ENCODE measurements at places on chromosomes 4 and X. TPM values are rescaled to one million over a fixed set of nuclear protein-coding genes. Genes with fewer than 3 reads are reported as not detected.

Gene GAGE12D
- not detected for total RNA-seq

Gene SSX2
- not detected for total RNA-seq

Gene NALF2
- total RNA-seq: not detected

Gene SNCA
- 73.7 TPM for total RNA-seq

Gene MAGEA9B
- not detected for total RNA-seq

Gene SCOC
- total RNA-seq: 44.6 TPM

Gene PAGE2B
- not detected for total RNA-seq

Gene RGN
- 0.60 TPM for total RNA-seq

GRCh38 chr4:151603377-151603776 is 157.4 kb downstream of the GATB start:
- H3K4me3 ChIP-seq: no peak overlapping the region
- H3K36me3 ChIP-seq: no peaks in the 10 kb centered on the region
- DNase-seq: no peak
- no peaks in the 10 kb centered on the region for H3K27me3 ChIP-seq
- H3K27ac ChIP-seq: no peak overlapping the region
- H3K4me1 ChIP-seq: no peaks in the 10 kb centered on the region

DNA sequence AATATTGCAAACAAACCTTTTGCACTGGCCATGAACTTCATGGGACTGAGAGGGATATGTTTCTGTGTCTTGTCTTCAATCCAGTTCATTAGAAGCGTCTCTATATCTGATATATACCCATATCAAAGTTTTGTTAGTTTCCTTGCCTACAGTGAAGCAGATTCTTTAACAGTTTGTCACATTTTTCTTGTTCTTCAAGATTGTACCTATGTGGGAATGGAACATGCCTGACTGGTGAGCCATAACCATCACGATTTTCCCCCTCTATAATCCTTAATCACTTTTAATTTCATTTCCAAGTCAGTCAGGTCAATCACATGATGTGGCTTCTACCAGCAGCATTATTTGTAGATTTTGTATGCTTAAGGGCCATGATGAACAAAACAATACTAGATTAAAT is 197.1 kb upstream of the PDE5A start:
- H3K27ac ChIP-seq: no peak overlapping the region
- H3K36me3 ChIP-seq: no peaks in the 10 kb centered on the region
- no peak overlapping the region for H3K4me3 ChIP-seq
- H3K4me1 ChIP-seq: no peaks in the 10 kb centered on the region
- DNase-seq: no peak
- no peaks in the 10 kb centered on the region for H3K27me3 ChIP-seq

- no peak for DNase-seq
- no peaks in the 10 kb centered on the region for H3K27me3 ChIP-seq
- no peak overlapping the region for H3K4me3 ChIP-seq
- H3K4me1 ChIP-seq: no peaks in the 10 kb centered on the region
- H3K27ac ChIP-seq: no peak overlapping the region
Measured at GRCh38 chrX:857376-857775, 226.8 kb downstream of the SHOX start.

- no peaks in the 10 kb centered on the region for H3K27me3 ChIP-seq
- no peak for DNase-seq
- H3K4me3 ChIP-seq: peak overlapping the region; percentile 23
- no peak overlapping the region for H3K27ac ChIP-seq
- H3K4me1 ChIP-seq: peaks cover 4% of the 10 kb centered on the region
- H3K36me3 ChIP-seq: no peaks in the 10 kb centered on the region
Measured at GRCh38 chr4:80266902-80267380, 477 bp downstream of the FGF5 start.

DNA sequence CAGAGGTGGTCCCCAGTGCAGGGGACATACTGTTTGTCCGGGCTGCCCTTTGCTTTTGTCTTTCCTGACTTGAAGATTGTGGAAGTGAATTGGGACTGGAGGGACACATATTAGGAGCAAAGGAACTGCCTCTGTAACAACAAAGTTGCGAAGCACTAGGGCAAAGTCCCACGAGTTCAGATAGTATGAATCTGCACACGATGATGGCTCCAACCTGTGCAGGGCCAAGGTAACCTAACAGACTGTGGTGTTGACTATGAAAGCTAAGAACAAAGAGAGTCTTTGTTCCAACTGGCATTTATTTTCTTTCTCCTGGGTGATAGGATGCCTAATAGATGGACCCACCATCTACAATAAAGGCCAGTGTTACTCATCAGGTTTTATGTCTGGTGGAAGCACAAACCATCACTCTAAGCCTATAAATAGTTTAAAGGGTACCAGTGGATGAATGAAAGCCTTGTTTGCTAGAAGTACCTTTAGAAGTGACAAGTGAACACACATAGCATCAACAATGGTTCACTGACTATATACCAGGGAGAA is 71.8 kb downstream of the TMA16 start:
- DNase-seq: no peak
- no peaks in the 10 kb centered on the region for H3K36me3 ChIP-seq
- H3K27ac ChIP-seq: no peak overlapping the region
- no peaks in the 10 kb centered on the region for H3K4me1 ChIP-seq

DNA sequence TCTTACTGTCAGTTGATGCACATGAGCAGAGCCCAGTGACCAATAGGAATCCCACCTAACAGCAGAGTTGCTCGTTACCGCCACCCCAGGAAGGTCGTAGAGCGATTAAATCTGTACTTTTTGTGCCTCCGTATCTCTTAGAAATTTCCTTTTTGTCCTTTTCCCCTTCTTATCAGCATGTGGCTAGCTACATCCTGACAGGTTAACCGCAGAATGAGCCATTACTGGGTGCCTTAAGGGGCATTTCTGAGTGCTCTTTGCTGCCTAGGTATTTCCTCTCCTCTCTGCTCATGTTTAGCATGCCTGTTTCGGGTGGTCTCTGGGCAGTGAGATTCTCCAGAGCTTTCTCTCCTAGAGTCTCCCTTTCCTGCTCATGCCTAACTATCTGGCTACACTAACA is 530.5 kb downstream of the FAM133A start:
- H3K27me3 ChIP-seq: no peaks in the 10 kb centered on the region
- no peak overlapping the region for H3K4me3 ChIP-seq
- H3K27ac ChIP-seq: no peak overlapping the region
- H3K36me3 ChIP-seq: no peaks in the 10 kb centered on the region
- DNase-seq: no peak

GRCh38 chrX:123336666-123337065 is 152.6 kb downstream of the GRIA3 start:
- H3K36me3 ChIP-seq: no peaks in the 10 kb centered on the region
- H3K4me3 ChIP-seq: no peak overlapping the region
- H3K27me3 ChIP-seq: no peaks in the 10 kb centered on the region
- no peaks in the 10 kb centered on the region for H3K4me1 ChIP-seq
- DNase-seq: no peak

- no peaks in the 10 kb centered on the region for H3K27me3 ChIP-seq
- H3K4me3 ChIP-seq: peak overlapping the region; percentile 80
- H3K27ac ChIP-seq: peak overlapping the region; percentile 95
Measured at GRCh38 chrX:54042609-54043021, 1.7 kb downstream of the PHF8 start.

DNA sequence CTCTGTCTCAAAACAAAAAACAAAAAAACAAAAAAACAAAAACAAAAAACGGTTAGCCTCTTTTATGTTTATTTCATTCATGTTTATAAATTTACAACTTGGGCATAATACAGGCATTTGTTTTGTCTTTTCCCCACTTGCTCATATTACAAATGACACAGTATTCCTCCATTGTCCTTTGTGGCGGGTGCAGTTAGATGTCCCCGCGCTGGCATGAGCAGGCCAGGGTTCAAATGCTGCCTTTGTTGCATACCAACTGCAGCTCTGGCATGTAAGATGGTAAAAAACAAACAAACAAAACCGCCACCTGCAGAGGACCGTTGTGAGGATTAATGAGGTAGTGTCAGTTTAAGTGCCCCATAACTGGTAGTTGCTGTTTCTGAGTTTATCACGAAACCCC is 16.1 kb upstream of the HPF1 start:
- H3K4me3 ChIP-seq: no peak overlapping the region
- no peaks in the 10 kb centered on the region for H3K4me1 ChIP-seq
- no peaks in the 10 kb centered on the region for H3K36me3 ChIP-seq
- no peak for DNase-seq
- no peak overlapping the region for H3K27ac ChIP-seq
- no peaks in the 10 kb centered on the region for H3K27me3 ChIP-seq

GRCh38 chr4:106594291-106594952 is 225.8 kb upstream of the GIMD1 start:
- H3K36me3 ChIP-seq: no peaks in the 10 kb centered on the region
- DNase-seq: no peak
- no peak overlapping the region for H3K27ac ChIP-seq
- no peak overlapping the region for H3K4me3 ChIP-seq

DNA sequence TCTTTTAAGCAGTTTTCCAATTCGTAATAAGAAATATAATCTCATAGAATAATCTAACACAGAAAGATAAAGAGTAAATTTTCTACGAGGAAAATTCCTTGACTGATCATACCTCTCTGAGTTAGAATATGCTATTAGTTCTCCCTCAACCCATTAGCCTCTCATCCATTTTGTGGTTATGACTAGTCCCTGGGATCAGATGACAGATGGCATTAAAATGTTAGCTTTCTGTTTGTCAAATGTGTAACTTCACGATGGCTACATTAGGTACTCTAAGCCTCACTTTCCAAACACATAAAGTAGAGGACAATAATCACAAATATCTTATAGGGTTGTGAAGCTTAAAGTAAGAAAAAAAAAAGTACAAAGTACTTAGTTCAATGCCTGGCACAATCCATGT is 112.2 kb downstream of the ZAR1 start:
- no peaks in the 10 kb centered on the region for H3K27me3 ChIP-seq
- no peak overlapping the region for H3K27ac ChIP-seq
- H3K36me3 ChIP-seq: peaks cover 11% of the 10 kb centered on the region
- H3K4me3 ChIP-seq: no peak overlapping the region
- H3K4me1 ChIP-seq: no peaks in the 10 kb centered on the region

DNA sequence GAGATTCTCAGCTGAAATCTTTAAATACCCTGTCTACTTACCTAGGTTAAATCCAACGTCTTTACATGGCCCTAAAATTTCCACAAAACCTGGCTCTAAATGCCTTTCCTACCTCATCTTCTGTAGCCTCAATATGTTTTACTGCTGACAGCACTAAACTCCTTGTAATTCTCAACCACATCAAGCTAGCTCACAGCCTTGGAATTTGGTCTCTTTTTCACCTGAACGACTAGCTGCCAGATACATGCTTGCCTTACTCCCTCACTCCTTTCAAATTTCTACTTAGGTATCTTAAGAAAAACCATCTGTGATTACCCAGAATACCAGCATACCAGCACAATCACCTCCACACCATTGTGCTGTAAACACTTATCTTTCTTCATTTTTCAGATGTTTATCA is 635.6 kb upstream of the PCDH10 start:
- H3K36me3 ChIP-seq: no peaks in the 10 kb centered on the region
- H3K4me3 ChIP-seq: no peak overlapping the region
- H3K27ac ChIP-seq: no peak overlapping the region

GRCh38 chr4:47104986-47105385 is 73.6 kb downstream of the GABRB1 start:
- H3K4me1 ChIP-seq: no peaks in the 10 kb centered on the region
- no peak overlapping the region for H3K4me3 ChIP-seq
- H3K27ac ChIP-seq: no peak overlapping the region
- H3K27me3 ChIP-seq: no peaks in the 10 kb centered on the region
- DNase-seq: no peak

GRCh38 chr4:67522851-67523671 is 22.2 kb downstream of the CENPC start:
- H3K27ac ChIP-seq: no peak overlapping the region
- no peak for DNase-seq
- H3K4me1 ChIP-seq: no peaks in the 10 kb centered on the region
- no peak overlapping the region for H3K4me3 ChIP-seq

DNA sequence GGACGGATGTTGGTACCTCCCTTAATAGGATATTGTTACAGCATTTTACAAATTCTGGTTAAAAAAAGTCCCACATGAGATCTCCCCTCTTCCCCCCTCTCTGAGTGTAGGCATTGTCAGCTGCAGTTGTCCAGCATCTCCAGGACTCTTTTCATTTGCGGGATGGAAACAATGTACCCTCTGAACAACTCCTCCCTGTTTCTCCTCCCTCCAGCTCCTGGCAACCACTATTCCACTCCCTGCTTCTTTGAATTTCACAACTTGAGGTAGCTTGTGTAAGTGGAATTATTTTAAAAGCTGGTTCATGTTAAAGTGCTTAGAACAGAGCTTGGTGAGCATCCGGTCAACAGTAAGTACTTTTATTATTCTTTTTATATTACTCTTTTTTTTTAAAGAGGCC is 69.8 kb downstream of the TBL1X start:
- no peaks in the 10 kb centered on the region for H3K4me1 ChIP-seq
- H3K4me3 ChIP-seq: no peak overlapping the region
- no peak for DNase-seq
- no peak overlapping the region for H3K27ac ChIP-seq

DNA sequence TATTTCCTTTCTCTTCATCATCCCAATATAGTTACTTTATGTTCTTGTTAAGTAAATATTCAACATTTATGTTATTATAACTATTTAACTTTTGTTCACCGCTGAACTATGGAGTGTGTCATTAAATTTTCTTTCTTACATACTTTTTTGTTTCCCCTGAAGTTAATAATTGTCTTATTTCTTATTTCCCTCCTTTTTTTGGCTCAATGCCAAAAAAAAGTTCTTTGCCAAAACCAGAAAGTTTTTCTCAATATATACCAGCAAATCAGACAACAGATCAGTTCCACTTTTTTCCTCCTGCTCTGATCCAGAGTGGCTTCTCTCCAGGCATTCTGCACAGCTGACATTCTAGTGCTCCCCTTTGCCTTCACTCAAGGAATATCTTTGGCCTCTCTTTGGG is 187.0 kb upstream of the PPARGC1A start:
- no peak for DNase-seq
- H3K4me3 ChIP-seq: no peak overlapping the region
- H3K36me3 ChIP-seq: no peaks in the 10 kb centered on the region

GRCh38 chrX:131225078-131225477 is 64.0 kb downstream of the IGSF1 start:
- H3K27ac ChIP-seq: no peak overlapping the region
- H3K4me1 ChIP-seq: no peaks in the 10 kb centered on the region
- H3K27me3 ChIP-seq: no peaks in the 10 kb centered on the region
- no peak overlapping the region for H3K4me3 ChIP-seq
- no peaks in the 10 kb centered on the region for H3K36me3 ChIP-seq
- DNase-seq: no peak

GRCh38 chr4:103137446-103137827 is 37.8 kb upstream of the BDH2 start:
- H3K36me3 ChIP-seq: no peaks in the 10 kb centered on the region
- H3K4me3 ChIP-seq: no peak overlapping the region
- H3K27ac ChIP-seq: no peak overlapping the region
- no peaks in the 10 kb centered on the region for H3K4me1 ChIP-seq
- no peaks in the 10 kb centered on the region for H3K27me3 ChIP-seq
